ENCODE measurements at places on chromosomes 7 and 10. TPM values are rescaled to one million over a fixed set of nuclear protein-coding genes. Genes with fewer than 3 reads are reported as not detected.

The NRP1 gene
- 168 TPM for total RNA-seq

The TAS2R3 gene
- total RNA-seq: 0.41 TPM

The LMOD2 gene
- total RNA-seq: 888 TPM

The INSIG1 gene
- 7.5 TPM for total RNA-seq

DNA sequence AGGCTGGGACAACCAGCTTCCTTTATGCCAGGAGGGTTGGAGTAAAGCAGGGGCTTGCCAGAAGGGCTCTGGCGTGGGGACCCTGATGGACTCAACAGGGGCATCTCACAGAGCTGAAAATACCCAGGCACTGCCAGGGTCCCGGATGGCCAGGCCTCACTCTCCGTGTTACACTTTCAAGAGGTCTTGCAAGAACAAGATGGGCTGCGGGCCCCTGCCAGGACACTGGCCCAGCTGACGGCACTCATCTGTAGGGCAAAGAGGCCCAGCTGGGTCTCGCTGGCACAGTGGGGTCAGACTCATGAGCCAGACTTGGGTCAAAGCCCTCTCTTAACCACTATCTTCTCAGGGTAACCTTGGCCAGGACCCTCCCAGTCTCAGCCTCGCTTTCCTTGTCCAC lies 90.9 kb downstream of the FAM53B start:
- no peaks in the 10 kb centered on the region for H3K36me3 ChIP-seq
- H3K4me3 ChIP-seq: no peak overlapping the region
- no peak for DNase-seq

GRCh38 chr7:42103456-42103855 lies 133.6 kb downstream of the GLI3 start:
- H3K36me3 ChIP-seq: no peaks in the 10 kb centered on the region
- H3K4me3 ChIP-seq: no peak overlapping the region

DNA sequence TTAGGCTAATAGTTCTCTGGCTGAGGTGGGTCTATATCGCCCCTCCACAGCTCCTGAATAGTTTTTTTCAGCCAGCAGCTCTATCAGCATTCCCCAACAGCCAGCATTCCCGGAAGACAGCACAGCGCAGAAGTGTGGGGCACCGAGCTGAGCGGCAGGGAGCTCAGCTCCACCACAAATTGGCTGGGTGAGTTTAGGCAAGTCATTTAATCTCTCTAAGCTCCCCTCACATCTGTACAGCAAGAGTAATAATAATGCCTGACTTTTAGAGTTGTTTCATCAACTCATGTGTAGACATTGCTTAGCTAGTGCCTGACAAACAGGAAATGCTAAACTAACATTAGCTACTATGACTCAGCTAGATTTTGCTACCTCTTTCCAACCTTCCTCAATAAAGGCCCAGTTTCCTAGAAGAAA lies 247.9 kb upstream of the PTN start:
- H3K27me3 ChIP-seq: no peaks in the 10 kb centered on the region
- H3K36me3 ChIP-seq: no peaks in the 10 kb centered on the region
- no peak for DNase-seq
- H3K4me1 ChIP-seq: peaks cover 10% of the 10 kb centered on the region

The FBXO24 gene
- total RNA-seq: 0.25 TPM

The NT5C3A gene
- total RNA-seq: 33.4 TPM

The TRIL gene
- 1.9 TPM for total RNA-seq

- peaks cover 86% of the 10 kb centered on the region for H3K4me1 ChIP-seq
- H3K4me3 ChIP-seq: no peak overlapping the region
- H3K36me3 ChIP-seq: no peaks in the 10 kb centered on the region
Measured at GRCh38 chr7:47945261-47946015, 2.8 kb downstream of the PKD1L1 start.

The BICC1 gene
- total RNA-seq: 5.7 TPM

DNA sequence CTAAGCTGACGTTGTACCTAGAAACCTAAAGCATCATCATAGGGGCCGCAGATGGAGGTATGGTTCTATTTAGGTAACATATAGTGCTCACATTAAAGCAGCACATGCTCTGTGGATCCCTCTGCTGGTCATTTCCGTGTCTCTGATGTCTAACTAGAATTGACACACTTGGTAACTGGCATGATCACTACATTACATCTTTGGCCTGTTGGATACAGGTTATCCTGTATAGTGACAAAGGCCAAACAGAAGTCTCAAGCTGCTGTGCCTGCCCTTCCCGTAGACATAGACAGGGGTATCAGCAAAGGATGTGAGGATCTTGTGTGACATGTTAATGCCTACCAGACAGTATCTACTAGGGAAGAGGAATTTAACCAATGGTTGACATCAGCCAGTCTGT lies 51.2 kb downstream of the KIF5B start:
- peaks cover 22% of the 10 kb centered on the region for H3K4me1 ChIP-seq
- H3K27me3 ChIP-seq: no peaks in the 10 kb centered on the region
- no peak overlapping the region for H3K4me3 ChIP-seq

- H3K4me1 ChIP-seq: peaks cover 94% of the 10 kb centered on the region
- H3K27ac ChIP-seq: peak overlapping the region; percentile 86
- no peak overlapping the region for H3K4me3 ChIP-seq
- no peak for DNase-seq
Measured at GRCh38 chr7:2803755-2804154, 40.4 kb downstream of the GNA12 start.

- no peak overlapping the region for H3K27ac ChIP-seq
- H3K36me3 ChIP-seq: peaks cover 43% of the 10 kb centered on the region
- no peak overlapping the region for H3K4me3 ChIP-seq
- H3K27me3 ChIP-seq: no peaks in the 10 kb centered on the region
Measured at GRCh38 chr7:8121243-8121642, 140.7 kb downstream of the ICA1 start.

The FOXP2 gene
- 2.1 TPM for total RNA-seq

DNA sequence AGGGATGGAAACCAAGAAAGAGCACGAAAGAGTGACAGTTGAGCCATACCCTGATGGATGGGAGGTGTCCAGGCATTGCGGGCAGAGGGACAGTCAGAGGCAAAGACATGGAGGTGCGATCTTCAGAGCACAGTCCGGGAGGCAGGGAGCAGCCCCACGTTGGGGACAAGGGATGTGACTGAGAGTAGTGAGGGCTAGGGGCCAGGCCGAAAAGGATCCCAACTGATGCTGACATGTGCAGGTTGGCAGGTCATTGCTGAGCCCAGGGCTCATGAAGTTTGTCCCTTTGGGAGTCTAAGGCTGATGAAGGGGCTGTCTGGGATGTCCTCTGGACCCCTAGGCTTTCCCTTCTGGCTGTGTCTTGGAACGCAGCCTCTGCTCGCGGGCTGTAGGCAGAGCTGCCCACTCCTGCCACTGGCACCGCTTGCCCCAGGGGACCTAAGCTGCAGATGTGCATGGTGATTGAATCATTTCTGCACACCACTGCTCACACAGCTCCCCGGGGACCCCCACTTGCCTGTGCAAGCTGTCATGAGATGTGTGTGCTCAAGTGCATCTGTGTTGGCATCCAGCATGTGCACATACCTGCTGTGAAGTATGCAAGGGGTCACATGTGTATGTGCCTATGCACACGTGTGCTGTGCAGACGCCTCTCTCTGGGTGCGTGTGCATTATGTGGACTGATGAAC lies 125.1 kb downstream of the ZMIZ1 start:
- H3K4me1 ChIP-seq: peaks cover 84% of the 10 kb centered on the region
- no peak for DNase-seq
- H3K27ac ChIP-seq: peak overlapping the region; percentile 74
- peaks cover 2% of the 10 kb centered on the region for H3K36me3 ChIP-seq
- no peaks in the 10 kb centered on the region for H3K27me3 ChIP-seq

The FOXI2 gene
- total RNA-seq: 0.08 TPM

DNA sequence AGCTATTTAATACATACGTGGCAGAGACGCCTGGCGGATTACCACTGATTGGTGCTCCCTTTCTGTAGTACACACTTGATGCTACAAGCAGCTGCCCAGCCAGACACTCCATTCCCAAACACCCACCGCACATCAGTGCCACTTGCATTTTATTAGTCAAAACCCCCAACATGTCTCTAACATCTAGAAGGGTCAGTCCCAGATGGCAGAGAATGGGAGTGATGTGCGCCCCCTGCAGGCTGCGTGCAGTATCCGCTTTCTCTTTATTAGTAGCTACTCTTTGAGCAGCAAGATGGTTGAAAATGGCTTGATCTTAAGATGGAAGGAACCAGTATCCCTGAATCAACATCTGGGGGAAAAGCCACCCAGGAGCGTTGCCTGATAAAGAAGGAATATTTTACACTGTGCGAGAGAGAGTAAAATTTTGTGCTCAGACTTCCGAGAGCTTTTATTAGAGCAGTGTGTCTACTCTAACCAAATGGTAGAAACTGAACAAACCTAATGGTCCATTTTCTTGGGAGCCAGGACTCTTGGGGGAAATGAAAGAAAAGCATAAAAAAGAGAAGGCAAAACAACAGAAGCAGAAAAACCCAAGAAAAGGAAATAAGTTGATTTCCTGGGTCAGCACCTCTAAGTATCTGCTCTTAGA lies 78.3 kb downstream of the ST8SIA6 start:
- DNase-seq: no peak
- no peaks in the 10 kb centered on the region for H3K27me3 ChIP-seq
- H3K4me3 ChIP-seq: no peak overlapping the region

The RASA4 gene
- total RNA-seq: 14.7 TPM

DNA sequence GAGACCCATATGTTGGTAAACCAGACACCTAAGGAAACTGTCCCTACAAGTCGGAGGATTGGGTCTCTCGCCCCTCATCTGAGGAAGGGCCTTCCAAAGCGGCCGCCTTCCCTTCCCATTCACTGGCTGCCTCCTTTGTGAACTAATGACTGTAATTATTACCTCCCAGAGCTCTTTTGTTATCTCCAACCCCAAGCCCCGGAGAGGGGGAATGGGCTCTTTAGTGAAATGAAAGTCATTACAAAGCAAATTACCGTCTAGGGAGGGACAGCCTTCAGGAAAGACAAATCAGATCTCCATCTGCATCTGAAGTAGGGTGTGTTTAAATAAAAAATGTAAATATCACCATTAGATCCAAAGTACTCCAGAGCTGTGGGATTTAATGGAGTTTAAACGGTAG lies 2.6 kb upstream of the GAD2 start:
- H3K4me1 ChIP-seq: peaks cover 37% of the 10 kb centered on the region
- DNase-seq: no peak
- H3K4me3 ChIP-seq: no peak overlapping the region
- H3K36me3 ChIP-seq: no peaks in the 10 kb centered on the region
- no peak overlapping the region for H3K27ac ChIP-seq

GRCh38 chr7:127730658-127731276 lies 78.8 kb downstream of the SND1 start:
- H3K4me1 ChIP-seq: peaks cover under 1% of the 10 kb centered on the region
- H3K27me3 ChIP-seq: no peaks in the 10 kb centered on the region
- no peak for DNase-seq
- no peak overlapping the region for H3K27ac ChIP-seq
- H3K36me3 ChIP-seq: peaks cover 18% of the 10 kb centered on the region

- H3K4me3 ChIP-seq: no peak overlapping the region
- no peaks in the 10 kb centered on the region for H3K36me3 ChIP-seq
- H3K27me3 ChIP-seq: no peaks in the 10 kb centered on the region
- no peak overlapping the region for H3K27ac ChIP-seq
Measured at GRCh38 chr7:40199076-40199802, 64.4 kb downstream of the SUGCT start.

DNA sequence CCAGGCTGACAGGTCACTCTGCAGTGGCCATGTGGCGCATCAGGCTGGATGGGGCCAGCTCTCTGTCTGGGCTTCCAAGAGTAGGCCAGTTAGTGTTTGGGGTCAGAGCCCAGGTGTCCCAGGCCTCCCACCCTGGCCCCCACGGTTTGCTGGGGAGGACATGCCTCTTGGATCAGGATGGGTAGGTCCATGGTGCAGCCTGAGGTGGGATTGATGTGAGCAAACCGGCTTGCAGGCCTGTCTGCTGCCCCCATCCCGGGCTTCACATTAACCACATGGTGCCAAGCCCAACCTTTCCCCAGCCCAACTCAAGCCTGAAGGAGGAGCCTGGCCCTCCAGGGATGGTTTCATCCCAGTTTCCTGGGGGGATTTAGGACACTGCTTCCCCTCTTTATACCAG lies 39.2 kb downstream of the LDB3 start:
- no peak for DNase-seq
- peaks cover 20% of the 10 kb centered on the region for H3K36me3 ChIP-seq
- no peak overlapping the region for H3K4me3 ChIP-seq
- H3K27ac ChIP-seq: peak overlapping the region; percentile 94
- peaks cover 31% of the 10 kb centered on the region for H3K27me3 ChIP-seq

The AS3MT gene
- 17.2 TPM for total RNA-seq

DNA sequence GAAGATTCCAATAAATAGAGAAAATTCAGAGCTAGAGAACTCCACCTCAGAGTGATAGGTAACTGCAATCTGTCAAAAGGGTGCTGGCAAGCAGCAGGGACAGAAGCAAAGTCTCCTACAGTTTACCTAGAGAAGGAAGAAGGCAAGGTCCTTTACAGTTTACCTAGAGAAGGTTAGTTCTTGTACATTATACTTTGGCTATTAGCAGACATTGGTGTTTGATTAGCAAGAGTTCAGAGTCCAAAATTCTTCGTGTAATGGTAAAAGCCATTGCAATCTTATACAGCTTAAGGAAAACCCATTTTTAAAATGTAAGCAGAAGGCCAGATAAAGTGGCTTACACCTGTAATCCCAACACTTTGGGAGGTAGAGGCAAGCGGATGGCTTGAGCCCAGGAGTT lies 45.9 kb downstream of the SLC25A13 start:
- peaks cover 25% of the 10 kb centered on the region for H3K36me3 ChIP-seq
- peaks cover 6% of the 10 kb centered on the region for H3K4me1 ChIP-seq
- no peaks in the 10 kb centered on the region for H3K27me3 ChIP-seq
- no peak overlapping the region for H3K27ac ChIP-seq
- no peak for DNase-seq
- no peak overlapping the region for H3K4me3 ChIP-seq

DNA sequence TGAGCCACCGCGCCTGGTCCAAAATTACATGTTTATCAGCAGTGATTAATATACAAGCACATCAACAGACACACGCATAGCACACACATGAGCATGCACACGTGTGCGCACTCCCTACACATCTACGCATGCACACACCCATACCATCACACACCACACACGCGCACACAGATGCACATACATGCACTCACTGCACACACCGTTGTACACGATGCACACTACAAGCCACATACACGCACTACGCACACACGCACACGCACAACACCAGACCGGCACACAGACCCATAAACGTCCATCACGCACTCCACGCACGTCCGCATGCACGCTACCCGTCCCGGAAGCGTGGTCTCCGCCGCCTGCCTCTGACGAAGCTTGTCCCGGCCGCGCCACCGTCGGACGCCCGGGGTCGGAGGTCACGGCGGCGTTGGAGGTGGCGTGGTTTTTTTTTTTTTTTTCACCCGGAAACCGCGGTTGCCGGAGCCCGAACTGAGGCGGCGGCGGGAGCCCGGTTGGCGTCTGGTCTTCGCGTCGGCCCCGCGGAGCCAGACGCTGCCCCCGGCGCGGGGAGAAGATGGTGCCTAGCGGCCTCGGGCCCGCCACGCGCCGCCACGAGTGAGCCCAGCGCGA lies at the start of gene TMEM248:
TMEM248 (plus strand) TSS at position 457 of the 627 bp plus-strand sequence. CDS start 20,641 bp downstream, outside the sequence.
- peak; percentile 93 for DNase-seq
- peak within 1 kb of the TSS; percentile 99 for H3K4me3 ChIP-seq
- peak within 1 kb of the TSS; percentile 82 for H3K27ac ChIP-seq
- no peaks in the 10 kb centered on the region for H3K27me3 ChIP-seq

The ZNF727 gene
- total RNA-seq: 3.1 TPM

- H3K4me1 ChIP-seq: peaks cover 34% of the 10 kb centered on the region
- no peaks in the 10 kb centered on the region for H3K27me3 ChIP-seq
- no peak for DNase-seq
Measured at GRCh38 chr10:5816170-5816569, 2.9 kb upstream of the GDI2 start.

The OR6B1 gene
- not detected for total RNA-seq
